ENCODE measurements at places on chromosomes 2 and 18.

DNA sequence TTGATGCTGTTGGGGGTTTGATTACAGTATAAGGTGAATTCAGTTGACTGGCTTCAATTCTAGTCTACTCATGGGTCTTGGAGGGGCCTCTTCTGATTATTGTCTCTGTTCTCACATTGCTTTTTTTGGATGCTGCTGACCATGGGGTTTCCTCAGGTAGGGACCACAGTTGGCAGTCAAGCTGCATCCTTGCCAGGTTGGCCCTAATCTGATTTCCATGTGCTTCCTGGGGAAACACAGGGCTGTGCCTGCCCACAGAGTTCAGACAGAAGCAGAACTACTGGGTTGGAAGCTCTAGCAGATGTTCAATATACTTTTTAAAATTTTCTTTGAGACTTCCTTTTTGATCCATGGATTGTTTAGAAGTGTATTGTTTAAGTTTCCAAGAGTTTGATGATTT, 227.3 kb downstream of the XIRP2 start:
- H3K4me3 ChIP-seq: no peak overlapping the region
- no peaks in the 10 kb centered on the region for H3K36me3 ChIP-seq
- H3K27ac ChIP-seq: no peak overlapping the region
- no peak for DNase-seq

DNA sequence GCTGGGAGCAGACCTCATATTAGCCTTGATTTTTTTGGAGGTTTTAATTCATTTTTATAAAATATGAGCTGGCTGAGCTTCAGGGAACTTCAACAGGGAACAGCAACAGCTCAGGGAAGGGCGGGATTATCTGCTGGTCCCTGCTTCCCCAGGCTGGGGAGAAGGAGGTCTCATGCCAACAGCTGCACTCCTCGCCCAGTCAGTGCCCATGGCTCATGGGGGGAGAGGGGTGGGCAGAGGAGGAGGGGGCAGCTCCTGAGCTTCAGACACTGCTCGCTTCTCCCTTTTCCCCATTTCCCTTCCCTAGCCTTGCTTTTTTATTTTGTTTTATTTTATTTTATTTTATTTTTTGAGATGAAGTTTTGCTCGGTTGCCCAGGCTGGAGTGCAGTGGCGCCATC, 442 bp upstream of the OTOF start:
- H3K4me3 ChIP-seq: no peak overlapping the region
- no peaks in the 10 kb centered on the region for H3K36me3 ChIP-seq
- DNase-seq: no peak

- H3K4me1 ChIP-seq: peaks cover 50% of the 10 kb centered on the region
- peak overlapping the region; percentile 16 for H3K4me3 ChIP-seq
- H3K27me3 ChIP-seq: peaks cover 4% of the 10 kb centered on the region
- DNase-seq: no peak
- no peak overlapping the region for H3K27ac ChIP-seq
- H3K36me3 ChIP-seq: no peaks in the 10 kb centered on the region
Measured at GRCh38 chr2:23487735-23488492, 102.9 kb downstream of the KLHL29 start.

DNA sequence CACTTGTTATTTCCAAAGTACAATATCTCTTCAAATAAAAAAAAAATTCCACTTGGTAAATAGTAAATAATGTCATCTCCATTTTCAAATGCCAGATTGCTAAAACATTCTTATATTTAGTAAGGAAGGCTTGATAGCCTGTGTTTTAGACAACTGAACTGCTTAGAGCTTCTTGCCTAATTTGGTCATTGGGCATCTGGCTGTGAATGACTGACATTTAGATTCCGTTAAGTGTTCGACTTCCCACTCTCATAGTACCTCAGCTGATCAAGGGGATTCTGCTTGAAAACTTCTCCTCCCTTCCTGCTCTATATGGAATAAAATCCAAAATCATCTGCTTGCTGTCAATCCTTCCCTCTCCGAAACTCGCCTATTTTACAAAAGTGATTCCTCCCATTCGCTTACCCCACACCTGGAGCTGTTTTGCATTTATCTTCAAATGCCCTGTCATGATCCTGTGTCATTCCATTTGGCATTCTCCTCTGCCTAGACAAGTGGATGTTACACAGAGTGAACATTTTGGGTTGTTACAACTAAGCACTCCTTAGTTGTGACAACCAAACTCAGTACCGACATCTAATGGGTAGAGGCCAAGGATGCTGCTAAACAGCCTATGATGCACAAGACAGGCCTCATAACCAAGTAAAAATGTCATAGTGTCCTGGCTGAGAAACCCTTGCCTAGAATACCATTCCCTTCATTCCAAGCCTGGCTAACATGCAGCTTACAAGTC, 181.0 kb downstream of the CDH2 start:
- H3K27me3 ChIP-seq: no peaks in the 10 kb centered on the region
- H3K36me3 ChIP-seq: no peaks in the 10 kb centered on the region
- no peak overlapping the region for H3K4me3 ChIP-seq
- H3K27ac ChIP-seq: no peak overlapping the region
- no peak for DNase-seq
- H3K4me1 ChIP-seq: no peaks in the 10 kb centered on the region

GRCh38 chr2:64331849-64332699, 121.9 kb upstream of the LGALSL start:
- no peaks in the 10 kb centered on the region for H3K36me3 ChIP-seq
- DNase-seq: no peak
- H3K27me3 ChIP-seq: peaks cover 7% of the 10 kb centered on the region
- peaks cover 37% of the 10 kb centered on the region for H3K4me1 ChIP-seq
- H3K27ac ChIP-seq: peak overlapping the region; percentile 55

DNA sequence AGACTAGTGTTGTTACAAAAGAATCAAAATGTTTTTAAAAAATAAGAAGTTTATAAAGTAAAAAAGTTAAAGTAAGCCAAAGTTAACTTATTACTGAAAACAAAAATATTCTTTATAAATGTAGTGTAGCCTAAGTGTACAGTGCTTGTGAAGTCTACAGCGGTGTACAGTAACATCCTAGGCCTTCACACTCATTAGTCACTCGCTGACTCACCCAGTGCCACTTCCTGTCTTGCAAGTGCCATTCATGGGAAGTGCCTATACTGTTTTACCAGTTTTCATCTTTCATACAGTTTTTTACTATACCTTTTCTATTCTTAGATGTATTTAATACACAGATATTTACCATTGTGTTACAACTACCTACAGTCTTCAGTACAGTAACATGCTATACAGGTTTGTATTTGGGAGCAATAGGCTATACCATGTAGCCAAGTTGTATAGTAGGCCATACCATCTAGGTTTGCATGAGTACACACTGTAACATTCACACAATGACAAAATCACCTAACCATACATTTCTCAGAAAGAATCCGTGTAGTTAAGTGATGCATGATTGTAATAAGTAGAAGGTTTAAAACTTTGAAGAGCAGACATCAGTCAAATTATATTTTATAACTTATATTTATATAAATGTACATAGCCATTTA, 13.4 kb downstream of the SERPINB7 start:
- no peak overlapping the region for H3K4me3 ChIP-seq
- H3K27ac ChIP-seq: no peak overlapping the region
- no peaks in the 10 kb centered on the region for H3K27me3 ChIP-seq

Data from activated CD4-positive, alpha-beta T cell treated with anti-CD3 and anti-CD28 coated beads, Interleukin-2, amount 10 ng/mL, durations not matched to agents 7 days and 5 days (primary cell).